ENCODE measurements at places on chromosomes 2 and 18.
A peak's percentile ranks its signal among the peaks of the same experiment; 100 is the strongest.

- no peak for DNase-seq
Measured at GRCh38 chr2:142291969-142292368, 161.2 kb upstream of the LRP1B start.

- peak; percentile 40 for DNase-seq
Measured at GRCh38 chr2:7083580-7084509, 166.6 kb downstream of the RNF144A start.

DNA sequence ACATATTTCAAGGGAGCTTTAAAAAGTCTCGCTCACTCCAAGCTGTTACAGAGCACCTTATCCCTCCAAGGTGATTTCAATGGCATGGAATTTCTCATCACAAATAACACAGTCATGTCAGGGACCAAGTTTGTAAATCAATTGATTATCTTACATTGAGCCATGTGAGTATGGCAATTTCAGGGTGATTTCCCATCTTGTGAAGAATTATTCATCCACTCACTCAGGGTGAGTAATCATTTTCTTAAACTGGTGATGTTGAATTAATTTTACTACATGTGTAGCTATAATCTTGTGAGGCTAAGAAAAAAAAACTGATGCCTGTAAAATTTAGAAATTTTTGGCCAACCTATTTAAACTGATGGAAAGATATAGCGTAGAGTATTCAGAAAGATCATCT lies 3.3 kb upstream of the ABCA12 start:
- DNase-seq = no peak

DNA sequence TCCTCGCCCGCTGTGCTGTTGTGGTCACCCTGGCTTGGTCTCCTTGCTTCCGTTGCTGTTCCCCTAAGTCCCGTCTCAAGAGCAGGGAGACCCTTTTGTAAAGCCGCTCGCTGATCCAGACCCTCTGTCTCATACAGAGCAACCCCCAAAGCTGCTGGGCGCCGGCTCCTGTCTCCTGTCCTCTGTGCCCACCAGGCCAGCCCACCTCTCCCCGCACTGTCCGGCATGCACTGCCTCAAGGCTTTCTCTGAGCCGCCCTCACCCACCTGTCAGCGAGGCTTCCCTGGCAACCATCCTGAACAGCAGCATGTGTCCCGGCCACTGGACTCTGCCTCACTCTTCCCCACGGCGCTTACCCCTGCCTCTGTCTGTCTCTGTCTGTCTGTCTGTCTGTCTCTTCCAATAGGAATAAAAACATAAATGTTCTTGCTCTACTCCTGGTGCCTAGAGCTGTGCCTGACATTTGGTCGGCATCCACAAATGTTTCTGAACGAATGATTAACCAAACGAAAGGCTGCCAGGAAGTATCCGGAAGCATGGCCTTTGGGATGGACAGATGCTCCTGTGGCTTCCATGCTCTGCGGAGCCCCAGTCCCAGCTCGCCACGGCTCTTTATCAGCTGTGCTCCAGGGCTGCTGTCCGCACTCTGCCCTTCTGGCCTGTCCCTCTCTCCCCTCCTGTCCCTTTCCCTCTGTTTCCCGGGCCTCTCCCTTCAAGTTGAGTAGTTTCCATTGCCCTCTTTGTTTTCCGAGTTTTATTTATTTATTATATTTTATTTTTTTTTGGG lies 7.8 kb downstream of the COLEC11 start:
- DNase-seq = no peak

DNA sequence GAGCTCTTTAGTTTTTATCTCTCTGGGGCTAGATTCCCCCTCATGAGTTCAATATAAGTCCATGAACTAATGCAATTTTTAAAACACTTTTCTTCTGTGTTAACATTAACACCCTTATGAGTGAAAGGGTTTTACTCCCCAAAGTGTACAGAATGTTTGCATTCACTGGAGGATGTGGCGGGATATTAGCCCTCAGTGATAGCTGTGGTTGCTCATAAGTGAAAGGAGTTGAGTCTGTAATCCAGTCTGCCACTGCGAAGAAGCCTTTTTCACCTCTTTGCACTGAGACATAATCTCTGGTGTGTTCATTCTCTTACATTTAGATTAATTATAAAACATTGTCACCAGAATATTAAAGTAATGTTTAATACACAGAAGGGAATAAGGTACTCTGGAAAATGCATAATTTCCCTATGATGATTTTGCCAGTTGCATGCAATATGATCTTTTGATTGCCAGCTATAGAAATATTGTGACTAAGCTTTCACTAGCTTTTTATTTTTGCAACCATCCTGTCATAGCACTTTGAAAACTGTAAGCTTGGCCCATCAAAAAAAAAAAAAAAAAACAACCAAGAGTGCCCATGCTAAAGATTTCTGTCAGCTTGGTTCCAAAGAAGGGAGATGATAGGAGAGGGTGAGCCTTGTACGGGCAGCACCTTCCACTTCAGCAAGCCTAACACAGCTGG lies 113.2 kb downstream of the BCL11A start:
- no peak for DNase-seq

GRCh38 chr2:221322741-221323140 lies 249.4 kb downstream of the EPHA4 start:
- no peak for DNase-seq

DNA sequence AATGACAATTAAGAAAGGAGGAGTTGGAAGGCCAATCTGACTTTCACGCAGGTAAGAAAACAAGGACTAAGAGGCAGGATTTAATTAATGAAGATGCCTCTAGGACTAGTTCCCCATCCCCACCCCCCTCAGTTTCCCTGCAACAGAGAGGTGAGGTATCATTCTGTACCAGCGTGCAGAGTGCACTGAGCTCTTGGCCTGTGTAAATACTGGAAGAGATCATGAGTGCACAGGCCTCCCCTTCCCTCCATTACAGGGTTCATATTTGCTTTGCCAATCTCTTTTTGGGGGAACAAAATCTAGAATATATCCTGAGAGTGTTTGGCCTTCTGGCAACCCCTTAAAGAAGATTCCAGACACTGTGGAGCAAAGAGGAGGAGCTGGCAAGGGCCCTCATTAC lies 60.9 kb downstream of the MMADHC start:
- no peak for DNase-seq

DNA sequence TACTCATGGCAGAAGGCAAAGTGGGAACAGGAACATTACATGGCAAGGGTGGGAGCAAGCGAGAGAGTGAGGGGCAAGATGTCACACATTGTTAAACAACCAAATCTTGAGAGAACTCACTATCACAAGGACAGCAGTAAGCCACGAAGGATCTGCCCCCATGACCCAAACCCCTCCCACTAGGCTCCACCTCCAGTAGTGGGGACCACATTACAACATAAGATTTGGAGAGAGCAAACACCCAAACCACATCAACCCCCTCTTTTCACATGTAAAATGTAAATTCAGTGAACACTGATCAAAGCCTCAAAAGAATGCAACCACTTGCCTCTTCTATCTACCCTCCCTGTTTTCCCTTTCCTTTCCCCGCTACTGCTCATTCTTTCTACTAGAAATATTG lies 43.6 kb upstream of the TNP1 start:
- no peak for DNase-seq

DNA sequence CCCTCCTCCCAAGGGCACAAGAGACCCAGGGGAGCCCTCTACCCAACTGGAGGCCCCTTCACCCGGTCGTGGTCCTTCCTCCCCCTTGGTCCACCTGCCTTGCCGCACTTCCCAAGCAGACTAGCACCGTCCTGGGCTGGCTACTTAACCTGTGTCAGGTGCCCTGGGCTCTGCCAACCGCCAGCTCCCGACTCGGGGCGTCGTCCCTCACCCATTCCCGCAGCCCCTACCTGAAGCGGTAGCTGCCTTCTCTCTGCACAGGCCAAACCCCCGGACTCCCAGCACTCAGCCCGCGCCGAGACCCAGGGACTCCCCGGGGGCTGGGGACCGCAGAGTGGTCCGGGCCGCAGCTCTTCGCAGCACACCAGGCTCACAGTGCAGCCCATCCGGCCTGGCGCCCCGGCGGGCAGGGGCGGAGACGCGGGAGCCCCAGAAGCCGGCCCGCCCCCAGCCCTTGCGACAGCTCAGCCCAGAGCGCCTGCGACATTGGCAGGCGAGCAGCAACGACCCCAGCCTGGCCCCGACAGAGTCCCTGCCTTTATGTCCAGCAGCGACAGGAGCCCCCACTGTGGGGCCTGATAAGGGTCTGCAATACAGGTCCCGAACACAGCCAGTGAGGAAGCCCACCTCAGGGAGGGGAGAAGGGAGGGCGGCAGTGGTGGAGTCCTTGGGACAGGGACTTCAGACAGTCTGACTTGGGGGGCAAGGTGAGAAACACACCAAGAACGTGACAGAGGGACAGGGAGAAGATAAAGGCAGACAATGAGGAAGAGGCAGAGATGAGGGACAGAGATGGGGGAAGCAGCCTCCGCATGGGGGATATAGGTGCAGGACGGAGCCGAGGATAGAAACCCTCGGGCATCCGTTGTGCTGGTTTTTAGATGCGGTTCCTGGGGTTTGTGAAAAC lies 31.0 kb upstream of the TNS1 start:
- DNase-seq = no peak

DNA sequence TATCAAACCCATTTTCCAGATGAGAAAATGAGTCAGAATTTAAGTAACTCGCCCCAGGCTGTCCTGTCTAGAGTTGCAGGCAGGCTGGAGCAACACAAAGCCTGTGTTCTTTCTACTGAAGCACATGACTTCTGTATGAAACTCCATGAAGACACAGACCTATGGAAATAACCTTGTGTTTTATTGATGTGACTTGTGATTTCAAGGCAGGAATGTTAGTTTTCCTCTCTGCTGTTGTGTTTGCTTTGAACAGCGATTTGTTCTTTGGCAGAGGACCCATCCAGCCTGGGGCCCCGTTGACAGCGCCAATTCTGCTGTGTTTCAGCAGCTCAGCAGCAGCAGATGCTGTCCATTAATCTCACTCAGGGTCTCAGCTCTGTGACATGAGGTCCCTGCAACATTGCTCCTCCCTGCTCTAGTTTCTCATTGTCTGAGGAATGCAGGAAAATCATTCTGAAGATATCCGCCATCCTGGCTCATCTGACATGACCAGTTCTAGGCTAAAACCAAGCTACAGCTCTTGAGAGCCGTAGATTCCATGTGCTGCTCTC lies 344.3 kb upstream of the RAB12 start:
- DNase-seq = no peak

- DNase-seq = no peak
Measured at GRCh38 chr2:10554961-10555809, 107.1 kb upstream of the ODC1 start.

GRCh38 chr2:27245626-27246025 lies 17.2 kb downstream of the SLC30A3 start:
- no peak for DNase-seq

DNA sequence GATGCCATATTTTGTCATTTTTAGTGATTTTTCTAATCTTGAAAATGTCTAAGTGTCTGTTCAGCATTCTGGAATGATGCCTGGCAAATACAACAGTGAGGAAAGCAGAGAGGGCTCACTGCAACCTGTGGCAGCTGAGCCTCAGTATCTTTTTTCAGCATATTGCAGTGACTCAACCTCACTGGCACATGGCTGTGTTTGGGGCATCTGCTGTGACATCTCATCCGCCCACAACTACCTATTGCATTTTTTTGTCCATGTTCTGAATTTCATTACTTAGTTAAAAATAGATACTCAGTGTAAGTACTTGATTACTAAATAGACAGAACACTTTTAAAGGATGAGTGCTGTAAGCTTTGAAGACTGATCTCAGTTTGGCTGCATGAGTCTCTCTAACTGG lies 10.7 kb downstream of the BABAM2 start:
- DNase-seq = no peak

- DNase-seq = no peak
Measured at GRCh38 chr2:10473121-10473756, 25.1 kb upstream of the ODC1 start.

DNA sequence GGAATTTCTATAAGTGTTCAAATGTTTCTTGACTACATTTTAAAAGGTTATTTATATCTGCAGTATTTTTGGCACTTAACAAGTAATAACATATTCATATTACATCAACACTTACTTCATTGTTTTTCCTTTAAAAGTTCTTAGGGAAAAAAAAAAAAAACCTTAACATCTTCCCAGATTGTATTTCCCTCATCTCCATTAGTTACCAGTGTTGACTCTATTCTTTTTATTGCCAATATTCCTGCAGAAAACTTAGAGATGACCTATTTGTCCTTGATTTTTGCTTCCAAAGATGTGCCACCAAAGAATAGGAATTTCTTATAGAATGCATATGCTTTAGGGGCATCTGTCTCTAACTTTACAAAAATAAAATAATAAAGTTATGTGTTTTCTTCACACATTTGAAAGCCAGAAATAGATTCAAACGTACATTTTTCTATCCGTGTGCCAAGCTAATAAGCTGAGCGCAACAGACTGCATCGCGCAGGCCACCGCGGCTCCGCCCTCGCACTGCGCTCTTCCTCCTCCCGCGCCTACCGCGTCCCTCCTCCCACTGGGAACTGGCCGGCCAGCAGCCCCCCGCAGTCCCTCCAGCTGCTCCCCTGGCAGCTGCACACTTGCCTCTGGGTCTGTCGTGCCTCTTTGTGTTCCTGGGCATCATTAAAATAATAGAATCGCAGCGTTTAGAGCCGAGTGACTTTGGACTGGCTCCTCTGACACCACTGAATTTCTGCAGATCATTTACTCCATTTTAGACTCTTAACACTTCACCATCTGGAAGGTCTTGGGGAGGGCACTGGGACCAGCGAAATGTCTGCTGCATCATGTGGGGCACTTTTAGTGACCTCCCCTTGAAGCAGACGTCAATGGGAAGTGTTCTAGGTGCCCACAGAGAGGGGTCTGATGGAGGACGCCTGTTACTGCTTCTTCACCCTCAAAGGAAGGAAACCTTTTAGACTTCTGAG lies 21.2 kb upstream of the NAB1 start:
- DNase-seq = no peak

DNA sequence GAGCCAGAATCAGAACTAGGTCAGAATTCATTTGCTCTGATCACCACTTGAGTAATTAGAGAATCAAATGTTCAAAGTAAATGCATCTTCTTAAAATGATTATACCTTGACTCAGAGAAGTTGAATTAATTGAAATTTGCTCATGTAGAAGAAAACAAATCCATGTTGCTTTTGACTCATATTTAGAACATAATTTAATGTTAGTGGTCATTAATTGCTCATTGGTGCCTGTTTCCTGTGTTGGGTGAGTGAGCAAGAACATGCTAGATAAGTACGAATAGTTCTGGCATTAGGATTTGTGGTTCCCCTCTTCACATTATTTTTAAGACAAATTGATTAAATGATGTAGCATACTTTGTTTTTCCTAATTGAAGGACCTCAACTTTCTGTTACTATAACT lies 19.0 kb downstream of the ACVR2A start:
- DNase-seq = no peak

DNA sequence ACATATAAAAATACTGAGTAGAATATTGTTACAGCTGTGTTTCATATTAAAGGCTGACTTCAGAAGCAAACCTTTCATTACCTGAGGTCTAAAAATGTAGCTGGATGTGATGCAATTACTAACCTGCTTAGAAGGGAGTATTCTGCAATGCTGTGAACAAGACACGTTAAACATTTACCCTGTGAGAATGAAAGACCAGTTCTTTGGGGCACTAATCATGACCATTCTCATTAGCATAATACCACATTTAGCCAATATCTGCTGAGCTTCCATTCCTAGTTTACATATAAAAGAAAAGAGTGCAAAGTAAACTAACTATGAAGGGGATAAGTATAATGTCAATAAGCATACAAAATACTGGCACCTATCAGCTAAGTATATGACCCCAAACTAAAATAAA lies 784.0 kb upstream of the KLHL29 start:
- no peak for DNase-seq

- DNase-seq = no peak
Measured at GRCh38 chr2:157192445-157193423, 64.8 kb upstream of the GALNT5 start.

- DNase-seq = no peak
Measured at GRCh38 chr2:170098626-170099312, 79.2 kb upstream of the MYO3B start.

- no peak for DNase-seq
Measured at GRCh38 chr2:185012643-185013042, 414.3 kb downstream of the ZNF804A start.
